Pulmonary artery endothelial cell (primary cell): ENCODE measurements at places on chromosomes 11 and 22.

- no peak for DNase-seq
Observed at GRCh38 chr11:113729456-113729855, 23.3 kb upstream of the TMPRSS5 start.

DNA sequence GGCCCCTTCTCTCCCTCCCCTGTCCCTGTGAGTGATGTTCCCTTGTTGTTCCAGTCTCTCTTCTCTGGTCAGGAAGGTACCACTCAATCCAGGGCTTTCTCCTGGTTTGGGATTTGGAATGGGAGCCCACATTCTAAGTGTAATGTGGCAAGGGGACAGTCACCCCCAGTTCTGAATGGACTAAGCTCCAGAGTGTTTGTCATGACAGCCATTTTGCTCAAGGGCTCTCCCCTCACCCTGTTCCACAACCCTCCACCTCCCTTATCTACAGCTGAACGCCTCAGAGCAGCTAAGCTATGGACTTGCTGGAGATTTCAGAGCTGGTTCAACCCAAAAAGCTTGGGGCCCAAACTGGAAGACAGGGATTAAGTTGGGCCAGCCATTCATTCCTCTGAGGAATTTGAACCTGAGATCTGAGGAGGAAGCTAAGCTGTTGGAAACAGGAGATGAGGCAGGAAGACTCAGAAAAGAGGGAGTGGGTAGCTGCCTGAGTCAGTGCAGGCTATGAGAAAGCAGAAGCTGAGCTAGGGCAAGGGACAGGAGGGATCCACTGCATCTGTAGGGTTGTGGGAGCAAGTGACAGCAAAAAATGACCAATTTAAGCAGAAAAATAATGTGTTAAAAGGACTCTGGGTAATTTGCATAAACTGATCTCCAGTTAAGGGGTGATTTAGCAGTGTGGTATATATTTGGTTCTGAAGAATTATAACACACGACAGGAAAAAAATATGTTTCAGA, 22.9 kb upstream of the FCHSD2 start:
- DNase-seq, result no peak

DNA sequence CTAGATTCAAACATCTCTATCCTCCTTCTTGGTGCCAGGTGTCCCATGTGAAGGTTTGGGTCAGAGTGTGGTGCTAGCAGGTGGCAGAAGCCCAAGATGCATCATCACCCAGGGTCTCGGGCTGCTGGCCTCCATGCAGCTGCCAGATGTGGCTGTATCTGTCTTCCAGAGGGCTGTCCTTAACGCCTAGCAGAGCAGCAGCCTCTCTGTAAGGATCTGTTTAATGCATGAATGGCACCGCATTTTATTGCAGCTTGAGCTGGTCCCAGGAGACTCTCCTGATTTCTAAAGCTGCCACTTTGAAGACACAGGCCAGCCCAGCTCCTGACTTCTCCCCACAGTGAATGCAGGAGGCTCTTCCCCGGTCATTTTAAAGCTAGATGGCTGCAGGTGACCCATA, 26.3 kb downstream of the SLC1A2 start:
- no peak for DNase-seq

- no peak for DNase-seq
Observed at GRCh38 chr22:17369439-17370025, at the start of gene CECR2. Gene CECR2, plus strand, starts transcription at chr22:17369460. Its CDS starts 324 bp downstream, at chr22:17369784.

GRCh38 chr11:58617976-58618557, 4.4 kb upstream of the CNTF start:
- DNase-seq, result no peak

DNA sequence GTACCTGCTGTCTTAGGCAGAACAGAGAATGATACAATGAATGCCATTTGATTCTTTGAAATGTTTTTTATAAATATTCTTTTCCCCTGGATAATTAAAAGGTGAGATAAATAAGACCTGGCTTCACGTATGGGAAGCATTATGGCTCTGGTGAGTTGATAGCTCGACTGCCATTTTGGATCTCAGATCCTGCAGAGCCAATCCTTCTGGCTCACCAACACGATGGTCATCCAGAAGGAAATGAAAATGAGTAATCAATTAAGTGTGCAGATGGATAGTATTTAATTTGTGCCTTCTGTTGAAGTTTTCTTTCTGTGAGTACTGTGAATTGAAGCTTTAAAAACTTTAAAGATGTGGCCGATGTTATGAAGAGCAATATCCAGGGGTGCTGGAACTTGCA, 2.7 kb downstream of the TNRC6B start:
- no peak for DNase-seq

GRCh38 chr11:81869351-81870065, 864.2 kb downstream of the FAM181B start:
- no peak for DNase-seq

DNA sequence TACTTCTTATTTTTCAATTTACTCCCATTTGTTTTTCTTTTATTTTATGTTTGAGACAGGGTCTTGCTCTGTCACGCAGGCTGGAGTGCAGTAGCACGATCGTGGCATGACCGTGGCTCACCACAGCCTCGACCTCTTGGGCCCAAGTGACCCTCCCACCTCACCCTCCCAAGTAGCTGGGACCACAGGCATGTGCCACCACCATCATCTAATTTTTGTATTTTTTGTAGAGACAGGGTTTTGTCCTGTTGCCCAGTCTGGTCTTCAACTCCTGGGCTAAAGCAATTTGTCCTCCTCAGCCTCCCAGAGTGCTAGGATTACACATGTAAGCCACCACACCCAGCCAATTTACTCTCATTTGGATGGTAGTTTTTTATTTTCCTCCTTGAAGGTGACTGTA, 679.3 kb upstream of the CCDC179 start:
- DNase-seq, result no peak

DNA sequence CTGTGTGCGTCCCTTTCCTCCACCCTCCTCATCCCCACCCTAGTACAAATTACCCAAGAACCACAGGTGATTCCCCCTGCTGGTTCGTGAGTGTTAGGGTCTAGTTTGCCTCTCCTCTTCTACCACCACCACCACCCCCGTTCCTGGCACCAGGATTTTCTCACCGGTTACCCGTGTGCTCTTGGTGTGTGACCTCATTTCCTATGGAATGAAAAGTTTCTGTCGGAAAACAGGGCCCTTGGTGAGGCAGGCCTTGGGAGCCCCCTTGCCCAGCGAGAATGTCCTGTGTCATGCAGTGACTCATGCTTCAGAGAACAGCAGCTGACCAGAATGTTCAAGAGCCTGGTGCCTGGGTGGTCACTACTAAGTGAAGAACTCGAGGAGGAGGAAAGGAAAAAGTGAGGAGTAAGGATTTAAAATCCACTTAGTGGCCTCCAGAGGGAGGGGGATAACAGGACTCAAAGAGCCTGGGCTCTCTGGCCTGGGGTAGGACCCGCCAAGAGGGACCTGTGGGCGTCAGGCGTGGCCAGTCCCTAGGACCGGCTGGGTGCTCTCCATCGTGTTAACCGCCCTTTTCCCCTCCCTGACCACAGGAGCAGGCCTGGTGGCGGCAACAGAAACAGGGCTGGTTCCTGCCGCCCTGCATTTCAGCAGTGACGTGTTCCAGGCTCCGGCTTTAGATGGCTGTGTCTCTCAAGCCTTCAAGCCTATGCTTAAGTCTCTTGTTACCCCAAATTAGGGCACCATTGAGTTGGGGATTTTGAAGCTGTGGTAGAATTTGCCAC, 30.2 kb downstream of the C22orf31 start:
- peak; percentile 92 for DNase-seq

GRCh38 chr11:86715611-86716010, 43.2 kb upstream of the ME3 start:
- no peak for DNase-seq

DNA sequence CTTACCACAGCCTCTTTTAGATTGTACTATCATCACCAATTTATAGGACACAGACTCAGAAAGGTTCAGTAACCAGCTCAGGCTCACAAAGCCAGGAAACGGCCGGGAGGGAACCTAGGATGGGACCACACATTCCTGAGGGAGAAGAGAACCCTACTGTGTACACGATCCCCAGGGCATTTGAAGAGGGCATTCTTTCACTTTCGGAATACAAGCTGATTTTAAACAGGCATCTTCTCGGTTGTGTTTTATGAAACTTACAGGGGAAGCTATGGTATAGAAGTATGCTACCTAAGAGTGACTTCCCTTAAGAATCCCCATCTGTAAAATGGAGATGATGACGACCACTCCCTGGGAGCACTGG, 19.0 kb downstream of the SMCO4 start:
- no peak for DNase-seq

- DNase-seq, result no peak
Observed at GRCh38 chr11:76030968-76031590, 175.2 kb downstream of the WNT11 start.

DNA sequence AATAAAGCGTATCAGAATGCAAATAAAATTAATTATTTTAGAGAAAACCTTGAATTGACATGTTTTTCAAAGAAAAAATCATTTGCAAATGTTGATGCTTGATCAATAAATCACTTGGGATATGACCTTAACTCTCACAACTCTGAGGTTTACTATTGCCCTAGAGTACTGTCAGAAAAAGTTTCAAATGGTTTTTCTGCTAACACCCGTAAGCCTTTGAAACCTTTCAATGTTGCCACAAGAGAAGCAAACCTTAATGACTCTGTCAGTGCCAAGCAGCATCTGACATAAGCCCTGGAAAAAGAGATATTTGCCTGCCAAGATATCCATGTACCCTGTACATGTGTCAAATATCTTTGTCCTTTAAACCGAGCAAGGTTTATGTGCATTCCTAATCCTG, 384.3 kb upstream of the ARHGAP42 start:
- DNase-seq, result no peak

DNA sequence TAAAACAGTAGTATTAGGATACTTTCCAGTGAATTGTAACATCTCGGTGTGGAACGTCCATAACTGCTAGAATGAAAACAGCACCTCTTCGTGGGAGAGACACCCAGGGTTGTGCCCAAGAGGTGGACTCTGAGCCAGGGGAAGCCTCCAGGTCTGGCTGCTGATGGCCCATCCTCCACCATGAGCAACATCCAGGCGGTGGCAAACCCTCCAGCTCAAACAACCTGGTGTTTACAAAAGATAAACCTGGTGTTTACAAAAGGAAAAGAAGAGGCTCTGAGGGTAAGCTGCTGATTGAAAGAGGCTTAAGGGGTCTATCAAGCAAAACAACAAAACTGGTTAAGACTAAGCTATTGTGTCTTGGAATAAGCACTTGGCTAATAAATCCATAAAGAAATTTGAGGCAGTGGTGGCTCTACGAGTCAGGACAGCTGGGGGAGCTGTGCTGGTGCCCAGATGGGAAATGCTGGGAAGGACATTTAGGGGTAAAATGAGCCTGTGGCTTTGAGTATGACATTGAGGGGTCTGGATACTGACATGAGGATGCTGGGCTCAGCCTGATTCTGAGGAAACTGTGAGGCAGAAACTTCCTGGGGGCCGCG, 909.0 kb downstream of the BRD1 start:
- DNase-seq, result no peak

DNA sequence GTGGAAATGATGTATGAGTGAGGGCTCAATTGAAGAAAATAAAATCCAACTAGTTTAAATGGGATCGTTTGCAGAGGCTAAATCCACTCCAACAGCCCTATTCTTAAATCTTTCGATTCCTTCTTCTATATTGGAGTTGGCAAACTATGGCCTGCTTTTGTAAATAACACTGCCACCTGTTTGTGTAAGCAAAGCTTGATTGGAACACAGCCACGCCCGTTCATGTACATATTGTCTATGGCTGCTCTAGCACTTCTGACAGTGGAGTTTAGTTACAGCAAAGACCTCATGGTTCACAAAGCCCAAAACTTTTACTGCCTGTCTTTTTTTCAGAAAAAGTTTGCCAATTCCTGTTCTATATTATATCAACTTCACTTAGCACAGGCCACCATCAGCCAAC, 40.6 kb upstream of the RCN1 start:
- DNase-seq, result no peak

- DNase-seq, result no peak
Observed at GRCh38 chr22:45774001-45774670, 102.5 kb downstream of the ATXN10 start.

GRCh38 chr11:74418509-74418895, 20.3 kb upstream of the PGM2L1 start:
- DNase-seq, result peak; percentile 57

GRCh38 chr11:19410032-19410431, 169.3 kb upstream of the E2F8 start:
- no peak for DNase-seq

- DNase-seq, result no peak
Observed at GRCh38 chr22:44613196-44613595, 88.8 kb upstream of the PRR5 start.

GRCh38 chr11:107916671-107917241, 11.5 kb upstream of the RAB39A start:
- DNase-seq, result peak; percentile 4

- no peak for DNase-seq
Observed at GRCh38 chr22:43723816-43724215, 88.3 kb downstream of the EFCAB6 start.

- no peak for DNase-seq
Observed at GRCh38 chr11:92964471-92964870, 5.0 kb upstream of the MTNR1B start.

DNA sequence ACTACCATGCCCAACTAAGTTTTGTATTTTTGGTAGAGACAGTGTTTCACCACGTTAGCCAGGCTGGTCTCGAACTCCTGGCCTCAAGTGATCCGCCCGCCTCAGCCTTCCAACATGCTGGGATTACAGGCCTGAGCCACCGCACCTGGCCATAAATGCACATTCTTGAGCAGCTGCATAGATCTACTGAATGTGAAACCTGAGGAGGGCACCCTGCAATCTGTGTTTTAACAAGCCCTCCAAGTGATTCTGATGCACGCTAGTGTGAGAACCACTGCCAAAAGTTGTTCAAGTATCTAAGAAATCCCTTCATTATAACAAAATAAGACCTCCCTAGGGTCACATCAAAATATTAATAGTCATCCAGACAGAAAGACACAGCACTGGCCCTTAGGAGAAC, 89.3 kb downstream of the RDX start:
- no peak for DNase-seq

DNA sequence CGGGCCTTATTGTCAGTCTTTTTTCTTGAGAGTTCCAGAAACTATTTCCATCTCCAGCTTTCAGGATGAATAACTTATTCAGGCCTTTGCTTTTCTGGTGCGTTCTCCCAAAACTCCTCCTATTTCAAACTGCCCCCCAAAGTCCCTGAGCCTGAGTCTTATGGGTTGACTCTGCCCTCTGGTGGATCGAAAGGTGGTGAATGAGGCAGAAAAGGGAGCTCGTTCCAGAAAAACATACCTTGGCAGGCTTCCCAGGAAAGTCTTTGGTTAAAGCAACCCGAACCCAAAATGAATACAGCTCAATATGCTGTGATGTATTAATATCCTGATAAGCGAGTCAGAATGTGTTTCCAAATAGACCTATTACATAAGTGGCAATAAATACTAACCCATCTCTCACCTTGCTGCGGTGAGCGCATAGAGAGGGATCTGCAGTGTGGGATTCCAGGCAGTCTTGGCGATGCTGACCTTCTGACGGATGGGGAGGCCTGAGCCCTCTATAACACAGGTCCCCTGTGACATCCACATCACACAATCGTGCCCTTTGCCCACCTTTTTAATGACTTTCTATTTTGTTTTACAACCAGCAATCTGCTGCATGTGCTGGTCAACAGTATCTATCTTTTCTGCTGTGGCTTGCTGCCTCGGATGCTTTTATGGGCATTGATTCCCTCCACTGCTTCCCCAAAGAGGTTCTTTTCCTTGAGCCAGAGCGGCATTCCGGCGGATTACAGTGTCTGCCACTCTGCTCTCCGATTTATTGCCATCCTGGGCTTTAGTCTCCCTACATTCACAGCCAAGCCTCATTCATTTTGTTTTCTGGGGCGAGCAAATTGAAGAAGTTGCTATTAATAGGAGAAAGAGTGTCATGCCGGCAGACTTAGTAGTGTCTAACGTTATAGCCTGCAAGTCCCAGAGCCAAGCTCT, 756.8 kb downstream of the NTM start:
- DNase-seq, result peak; percentile 33
